ENCODE measurements at places on chromosomes 7 and 10.

DNA sequence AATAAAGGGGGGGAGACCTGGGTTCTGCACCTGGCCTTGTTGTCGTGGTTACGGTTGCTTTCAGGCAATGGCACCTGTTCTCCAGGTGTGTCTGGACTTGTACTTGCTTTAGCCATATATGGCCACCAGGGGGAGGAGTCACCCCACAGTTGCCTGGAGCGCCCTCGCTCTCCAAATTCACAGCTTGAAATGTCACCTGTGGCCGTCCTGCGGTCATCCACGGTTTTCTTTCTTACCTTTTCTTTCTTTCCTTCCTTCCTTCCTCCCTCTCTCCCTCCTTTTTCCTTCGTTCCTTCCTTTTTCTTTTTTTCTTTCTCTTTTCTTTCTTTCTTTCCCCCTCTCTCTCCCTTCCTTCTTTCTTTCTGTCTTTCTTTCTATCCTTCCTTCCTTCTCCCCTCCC, 157.2 kb upstream of the ZNF92 start:
- peak; percentile 84 for DNase-seq

- DNase-seq = no peak
Measured at GRCh38 chr10:101780187-101780817, 2.9 kb downstream of the NPM3 start.

- DNase-seq = no peak
Measured at GRCh38 chr7:84735011-84735410, 451.8 kb downstream of the SEMA3D start.

DNA sequence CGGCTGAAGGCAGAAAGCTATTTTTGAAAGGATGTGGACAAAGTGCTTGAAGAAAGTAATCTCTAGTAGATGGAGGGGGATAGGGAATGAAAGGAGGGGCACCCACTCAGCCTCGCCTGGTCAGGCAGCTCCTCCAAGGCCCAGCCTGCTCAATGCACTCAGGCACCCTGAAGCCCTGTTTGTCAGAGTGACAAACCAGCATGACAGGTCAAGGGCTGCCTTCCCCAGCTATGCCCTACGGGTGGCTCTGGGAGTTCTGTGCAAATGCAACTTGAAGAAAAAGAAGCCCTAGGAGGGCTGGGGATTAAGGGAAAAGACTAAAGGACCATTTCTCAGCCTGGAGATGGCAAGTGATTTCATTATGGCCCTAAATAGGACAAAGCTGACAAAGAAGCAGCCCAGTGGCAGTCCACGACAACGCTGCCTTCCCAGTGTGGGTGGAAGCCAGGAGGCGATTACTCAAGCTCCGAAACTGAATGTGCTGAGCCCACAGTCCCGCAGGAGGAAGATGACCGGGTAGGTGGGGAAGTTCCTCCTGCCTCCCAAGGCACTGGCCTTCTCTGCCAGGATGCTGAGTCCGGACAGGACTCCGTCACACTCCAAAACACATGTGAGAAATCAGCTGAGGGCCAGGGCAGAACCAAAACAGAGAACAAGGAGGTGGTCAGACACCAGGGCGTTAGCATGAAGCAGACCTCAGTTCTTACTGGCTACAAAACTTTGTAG, 16.3 kb downstream of the LIPA start:
- no peak for DNase-seq

GRCh38 chr7:11313801-11314200, 340.1 kb downstream of the PHF14 start:
- DNase-seq = no peak

Data from NCI-H748 treated with DMSO at 0.1 percent for 48 hours (cell line).